ENCODE measurements at places on chromosomes 16 and 17.
A peak's percentile ranks its signal among the peaks of the same experiment; 100 is the strongest.

DNA sequence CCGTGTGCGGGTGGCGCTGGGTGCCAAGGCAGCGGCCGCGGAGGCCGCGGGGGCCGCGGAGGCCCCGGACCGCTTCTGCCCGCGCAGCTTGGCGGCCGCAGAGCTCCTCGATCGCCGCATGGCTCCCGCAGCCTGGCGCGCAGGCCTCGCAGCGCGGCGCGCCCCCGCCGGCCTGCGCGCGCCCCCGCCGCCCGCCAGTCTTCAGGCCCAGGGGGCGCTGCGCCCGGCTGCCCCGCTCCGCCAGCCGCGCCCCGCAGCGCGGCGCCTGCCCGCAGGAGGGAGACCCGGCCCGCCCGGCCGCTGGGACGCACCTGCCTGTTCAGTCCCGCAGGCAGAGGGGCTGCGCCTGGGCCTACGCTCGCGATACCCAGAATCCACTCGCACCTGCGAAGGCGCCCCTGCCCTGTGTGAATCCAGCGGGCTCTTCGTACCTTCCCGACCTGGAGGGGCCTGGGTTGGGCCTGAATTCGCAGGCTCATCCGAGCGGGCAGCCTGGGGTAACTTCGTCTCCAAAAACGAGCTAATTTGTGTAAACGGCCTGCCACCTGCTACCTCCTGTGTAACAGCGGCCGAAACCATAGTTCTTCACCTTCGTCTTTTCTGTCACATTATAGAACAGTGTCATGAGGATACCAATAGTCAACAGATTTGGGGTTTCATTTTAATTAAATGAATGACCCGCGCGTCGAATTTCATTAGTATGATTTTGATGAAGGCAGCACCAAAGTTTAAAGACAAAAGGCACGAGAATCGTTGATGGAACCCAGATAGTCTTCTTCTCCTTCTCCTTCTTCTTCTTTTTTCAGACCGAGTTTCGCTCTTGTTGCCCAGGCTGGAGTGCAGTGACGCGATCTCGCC lies at the start of gene CENPV:
Gene CENPV (minus strand): TSS at position 153 of the 858 bp plus-strand sequence. CDS start 33 bp downstream, at position 120.
- DNase-seq = no peak

- no peak for DNase-seq
Observed at GRCh38 chr16:75559564-75560372, 3.7 kb upstream of the TMEM231 start.

- no peak for DNase-seq
Observed at GRCh38 chr16:48503779-48504178, 106.2 kb downstream of the N4BP1 start.

GRCh38 chr16:54034684-54035083 lies 251.9 kb downstream of the IRX3 start:
- no peak for DNase-seq

DNA sequence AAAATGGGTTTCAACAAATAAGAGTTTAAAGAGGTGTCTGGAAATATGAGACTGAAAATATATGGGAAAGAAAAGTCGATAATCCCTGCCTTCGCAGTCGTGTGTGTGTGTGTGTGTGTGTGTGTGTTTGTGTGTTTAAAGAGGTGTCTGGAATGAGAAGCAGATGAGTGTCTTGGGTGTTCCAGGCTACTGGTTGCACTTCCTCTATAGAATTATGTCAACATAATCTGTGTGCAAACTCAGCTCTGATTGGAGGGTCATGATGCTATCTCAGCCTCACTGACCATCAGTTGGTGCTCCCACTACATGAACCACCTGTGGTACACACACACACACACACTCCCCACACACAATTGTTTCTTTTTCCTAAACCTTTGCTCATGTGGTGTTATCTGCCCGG lies 347.3 kb downstream of the NPIPA8 start:
- no peak for DNase-seq

GRCh38 chr16:48537275-48537674 lies 72.7 kb downstream of the N4BP1 start:
- no peak for DNase-seq

- DNase-seq = no peak
Observed at GRCh38 chr17:13599168-13599577, 2.6 kb downstream of the HS3ST3A1 start.

GRCh38 chr16:939941-940340 lies 30.8 kb downstream of the LMF1 start:
- DNase-seq = no peak

- DNase-seq = no peak
Observed at GRCh38 chr16:23629516-23629915, 11.6 kb downstream of the PALB2 start.

DNA sequence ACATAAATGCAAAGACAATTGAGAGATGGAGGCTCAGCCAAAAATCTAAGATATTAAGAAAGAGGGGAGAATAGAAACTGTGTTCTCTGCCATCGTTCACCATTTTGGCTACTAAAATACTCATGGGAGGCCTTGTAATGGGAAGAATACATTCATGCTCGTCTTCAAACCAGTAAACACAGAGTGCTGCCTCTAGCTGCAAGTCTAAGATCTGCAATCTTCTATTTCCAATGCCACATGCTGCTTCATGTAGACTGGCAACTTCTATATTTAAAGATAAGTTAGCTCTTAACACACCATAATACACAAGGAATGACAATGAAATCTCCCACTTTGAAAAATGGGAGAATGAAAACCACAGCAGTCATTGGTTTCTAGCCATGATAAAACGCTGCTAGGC lies 387.3 kb downstream of the HS3ST3B1 start:
- no peak for DNase-seq

GRCh38 chr16:9843424-9844018 lies 338.7 kb downstream of the GRIN2A start:
- no peak for DNase-seq

DNA sequence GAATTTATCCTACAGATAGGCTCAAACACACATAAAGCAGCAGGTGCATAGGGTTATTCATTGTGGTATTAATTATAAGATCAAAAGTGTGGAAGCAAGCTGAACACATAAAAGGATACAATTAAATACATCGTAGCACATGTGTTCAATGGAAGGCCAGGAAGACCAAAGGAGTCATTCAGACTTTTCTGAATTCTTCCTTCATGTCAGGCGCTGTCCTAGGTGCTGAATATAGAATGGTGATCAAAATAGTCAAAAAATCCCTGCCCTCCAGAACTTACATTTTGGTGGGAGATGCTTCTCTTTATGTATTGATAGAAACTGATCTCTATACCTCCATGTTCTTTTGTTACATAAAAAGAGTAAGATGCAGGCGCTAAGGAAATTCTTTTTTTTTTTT lies 439.0 kb upstream of the ASIC2 start:
- no peak for DNase-seq

GRCh38 chr17:19345486-19346350 lies 16.8 kb downstream of the B9D1 start:
- DNase-seq = peak; percentile 17

- DNase-seq = no peak
Observed at GRCh38 chr16:30896261-30896888, at the start of gene CTF1. Gene CTF1 (plus strand): TSS chr16:30896614. CDS start chr16:30896644, 30 bp downstream.

DNA sequence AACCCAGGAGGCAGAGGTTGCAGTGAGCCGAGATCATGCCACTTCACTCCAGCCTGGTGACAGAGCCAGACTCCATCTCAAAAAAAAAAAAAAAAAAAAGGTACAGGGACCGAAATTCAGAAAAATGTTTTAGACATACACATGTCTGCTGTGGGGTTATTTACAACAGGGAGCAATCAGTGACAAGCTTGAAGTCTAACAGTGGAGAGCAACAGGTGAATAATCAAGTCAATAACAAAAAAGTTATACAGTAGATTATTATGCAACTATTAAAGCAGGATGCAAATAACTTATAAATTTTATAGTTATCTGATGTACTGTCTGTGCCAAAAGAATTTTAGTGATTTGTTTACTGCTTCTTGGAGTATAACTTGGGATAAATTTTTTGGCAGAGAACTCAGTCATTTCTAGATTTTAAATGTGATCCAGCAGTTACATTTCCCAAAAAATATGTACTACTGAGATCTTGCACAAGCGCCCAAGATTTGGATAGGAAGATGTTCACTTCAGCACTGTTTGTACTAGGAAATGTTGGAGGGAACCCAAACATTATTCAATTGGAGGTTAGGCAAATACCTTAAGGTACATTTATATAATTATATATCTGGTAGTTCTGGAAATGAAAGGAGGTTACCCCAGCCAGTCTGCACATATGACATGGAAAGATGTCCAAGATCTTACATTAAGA lies 34.1 kb downstream of the EEF2K start:
- no peak for DNase-seq

DNA sequence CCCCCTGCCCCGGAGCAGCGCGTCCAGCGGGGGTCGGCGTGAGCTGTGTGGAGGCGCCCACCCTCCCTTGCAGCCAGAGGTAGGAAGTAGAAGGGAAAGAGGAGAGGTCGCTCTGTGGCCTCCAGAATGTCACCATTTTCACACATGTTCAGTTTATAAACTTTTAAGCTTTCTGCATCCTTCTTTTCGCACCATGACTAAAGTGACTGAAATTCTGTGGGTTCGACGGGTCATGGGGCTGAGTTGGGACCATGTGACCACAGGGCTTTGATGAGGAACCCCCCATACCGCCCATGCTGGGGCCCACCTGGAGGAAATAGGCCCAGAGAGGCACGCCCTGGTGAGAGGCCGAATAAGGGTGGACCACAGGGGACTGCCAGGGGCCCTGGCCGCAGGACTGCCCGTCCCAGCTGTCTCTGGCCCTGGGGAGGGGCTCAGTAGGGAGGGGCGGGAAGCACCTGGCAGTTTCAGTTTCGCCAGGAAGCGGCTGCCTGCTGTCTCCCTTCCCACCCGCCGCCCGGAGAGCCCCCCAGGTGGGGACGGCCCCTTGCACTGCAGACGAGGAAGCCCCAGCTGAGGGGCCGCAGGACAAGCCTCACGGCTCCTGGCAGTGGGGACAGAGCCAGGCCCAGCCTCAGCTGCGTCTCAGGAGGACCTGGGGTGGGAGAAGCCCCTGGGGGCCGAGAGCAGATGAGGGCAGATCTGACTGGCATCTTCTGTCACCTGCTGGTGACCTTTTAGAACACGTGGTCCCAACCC lies 9.0 kb downstream of the CBFA2T3 start:
- peak; percentile 49 for DNase-seq

DNA sequence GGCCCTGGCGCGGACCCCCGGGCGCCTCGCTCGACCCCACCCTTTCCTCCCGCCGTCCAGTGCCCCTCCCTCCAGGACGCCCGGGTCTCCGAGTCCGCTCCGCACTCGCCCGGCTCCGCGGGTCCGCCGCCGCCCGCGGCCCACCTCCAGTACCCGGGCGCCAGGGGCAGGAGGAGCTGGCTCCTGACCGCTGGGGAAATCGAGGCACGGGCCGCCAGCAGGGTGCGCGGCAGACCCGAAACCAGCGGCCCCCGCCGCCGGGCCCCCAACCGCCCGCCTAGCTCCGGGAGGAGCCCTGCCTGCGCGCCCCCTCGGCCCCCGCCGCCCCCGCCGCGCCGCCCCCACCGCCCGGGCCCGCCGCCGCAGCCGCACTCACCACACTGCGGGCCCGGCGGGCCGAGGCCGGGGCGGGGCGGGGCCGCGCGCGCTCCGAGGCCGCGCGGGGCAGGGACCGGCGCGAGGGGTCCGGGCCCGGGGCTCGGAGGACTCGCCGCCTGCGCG lies 333 bp downstream of the MAFG start:
- no peak for DNase-seq

GRCh38 chr16:67966549-67967182 lies 1.8 kb downstream of the SLC12A4 start:
- DNase-seq = no peak

DNA sequence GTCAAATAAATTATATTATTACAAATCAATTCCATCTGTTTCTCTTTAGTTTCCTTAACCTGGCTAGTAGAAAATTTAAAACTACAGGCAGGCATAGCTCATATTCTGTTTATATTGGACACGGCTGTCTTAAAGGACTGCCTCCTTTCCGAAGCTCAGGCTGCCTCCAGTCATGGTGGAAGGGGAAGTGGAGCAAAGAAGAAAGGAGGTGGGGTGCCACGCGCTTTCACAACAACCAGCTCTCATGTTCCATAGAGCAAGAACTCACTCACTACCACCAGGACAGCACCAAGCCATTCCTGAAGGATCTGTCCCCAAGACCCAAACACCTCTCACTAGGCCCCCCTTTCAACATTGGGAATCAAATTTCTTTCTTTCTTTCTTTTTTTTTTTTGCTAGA lies 149.3 kb upstream of the KCNJ18 start:
- DNase-seq = no peak

DNA sequence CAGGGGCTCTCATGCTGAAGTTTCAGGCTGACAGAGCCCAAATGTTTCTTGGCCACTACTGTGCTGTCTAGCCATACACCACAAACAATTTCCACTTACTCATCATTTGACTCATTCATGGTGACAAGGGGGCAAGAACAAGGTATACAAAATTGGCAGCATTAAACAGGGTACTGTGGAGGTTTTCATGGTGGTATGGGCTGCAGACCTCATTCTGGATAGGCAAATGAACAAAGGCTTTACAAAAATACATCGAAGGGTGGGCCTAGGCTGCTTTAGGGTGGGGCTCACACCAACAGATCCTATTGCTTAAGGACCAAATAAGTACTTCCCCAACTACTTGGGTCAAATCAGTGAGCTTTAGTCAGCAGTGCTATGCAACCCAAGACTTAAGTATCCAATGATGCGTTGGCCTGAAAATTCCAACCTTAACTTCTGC lies 53.0 kb downstream of the N4BP1 start:
- no peak for DNase-seq

DNA sequence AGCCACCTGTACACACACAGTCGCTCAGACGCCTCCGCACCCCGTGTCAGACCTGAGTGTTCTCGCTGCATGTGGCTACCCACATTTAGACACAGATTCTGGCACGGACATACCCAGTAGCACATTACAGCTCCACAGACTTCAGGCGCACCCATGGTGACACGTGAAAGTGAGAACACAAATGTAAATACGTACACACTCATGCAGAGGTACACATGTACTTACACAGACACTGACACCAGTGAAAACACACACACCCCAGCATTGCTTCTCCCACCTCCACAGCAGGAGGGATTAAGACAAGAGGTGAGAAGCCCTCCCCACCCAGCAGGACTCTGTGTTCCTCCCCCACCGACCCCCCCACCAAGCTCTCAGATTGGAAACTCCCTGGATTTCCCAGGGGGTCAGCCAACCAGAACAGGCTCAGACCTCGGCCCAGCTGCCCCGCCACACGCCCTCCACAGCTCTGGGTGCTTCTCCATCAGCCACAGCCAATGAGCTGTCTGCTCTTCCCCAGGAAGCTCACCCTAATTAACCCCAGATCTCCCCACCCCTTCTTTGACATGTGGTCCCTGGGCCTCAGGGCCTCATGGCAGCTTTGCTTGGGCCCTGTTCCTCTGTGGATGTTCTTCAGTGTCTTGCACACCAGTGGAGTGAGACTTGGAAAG lies 5.3 kb upstream of the FOXN1 start:
- DNase-seq = no peak

- DNase-seq = no peak
Observed at GRCh38 chr17:79239205-79239604, 164.6 kb downstream of the ENGASE start.

Data from activated T-cell treated with anti-CD3 and anti-CD28 coated beads, Interleukin-2, amount 50 U/mL, for 24 hours (primary cell).